ENCODE measurements at places on chromosomes 6 and 20.

- no peak for DNase-seq
Observed at GRCh38 chr20:37922016-37922415, 19.1 kb downstream of the VSTM2L start.

- DNase-seq: no peak
Observed at GRCh38 chr20:47782076-47782475, 3.2 kb downstream of the SULF2 start.

DNA sequence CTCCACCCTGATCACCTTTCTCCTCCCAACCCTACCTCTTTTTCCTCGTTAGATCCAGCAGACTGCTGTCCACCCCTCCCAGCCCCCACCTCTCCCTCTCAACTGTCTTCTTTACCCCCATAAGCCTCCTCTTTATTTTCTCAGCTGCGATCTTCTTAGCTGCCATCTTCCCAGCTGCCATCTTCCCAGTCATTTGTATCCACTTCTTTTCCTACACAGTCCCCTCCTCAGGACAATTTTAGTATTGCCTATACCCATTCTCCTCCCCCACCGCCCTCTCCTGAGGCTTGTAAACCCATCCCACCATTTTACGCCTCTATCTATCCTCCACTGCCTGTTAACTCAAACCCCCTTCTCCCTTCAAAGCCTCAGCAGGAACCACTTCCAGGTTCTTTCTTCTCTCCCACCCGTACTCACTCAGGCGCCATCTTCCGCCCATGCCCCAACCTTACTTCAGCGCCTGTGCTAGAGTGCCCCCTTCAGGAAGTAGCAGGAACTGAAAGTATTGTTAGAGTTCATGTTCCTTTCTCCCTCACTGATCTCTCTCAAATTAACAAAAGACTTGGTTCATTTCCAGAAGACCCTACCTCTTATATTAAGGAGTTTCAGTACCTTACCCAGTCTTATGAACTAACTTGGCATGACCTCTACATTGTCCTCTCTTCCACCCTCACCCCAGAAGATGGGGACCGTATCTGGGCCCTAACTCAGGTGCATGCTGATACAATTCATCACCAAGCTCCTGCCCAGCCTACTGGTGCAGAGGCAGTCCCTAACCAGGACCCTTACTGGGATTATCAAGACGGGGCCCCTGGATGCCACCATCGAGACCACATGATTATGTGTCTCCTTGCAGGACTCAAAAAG lies 236.0 kb downstream of the ADGRG6 start:
- DNase-seq: no peak

DNA sequence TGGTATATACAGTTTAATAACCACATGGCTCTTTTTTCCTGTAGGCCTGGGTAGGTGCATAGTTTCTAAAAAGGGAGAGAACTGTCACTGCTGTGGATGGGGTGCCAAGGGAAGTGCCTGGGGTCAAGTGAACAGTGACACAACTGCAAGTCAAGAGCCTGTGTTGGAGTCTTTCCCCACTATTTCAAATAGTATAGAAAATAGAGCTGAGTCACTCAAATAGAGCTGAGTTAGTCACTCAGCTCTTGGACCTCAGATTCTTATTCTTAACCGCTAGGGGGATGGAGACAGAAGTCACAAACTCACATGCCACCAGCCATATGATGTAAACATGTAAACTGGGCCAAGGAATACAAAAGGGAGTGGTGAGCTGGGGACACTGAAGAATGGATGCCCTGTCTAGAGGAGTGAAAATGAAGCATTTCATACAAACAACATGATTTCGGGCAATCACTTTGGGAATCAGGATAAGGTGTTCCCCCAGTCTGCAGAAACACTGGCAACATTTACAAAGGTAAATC lies 2.1 kb downstream of the NQO2 start:
- peak; percentile 72 for DNase-seq

- DNase-seq: no peak
Observed at GRCh38 chr20:41047975-41048305, 19.3 kb downstream of the TOP1 start.

- no peak for DNase-seq
Observed at GRCh38 chr20:40702504-40702903, 13.5 kb upstream of the MAFB start.

- DNase-seq: no peak
Observed at GRCh38 chr6:149061930-149062329, 255.6 kb upstream of the TAB2 start.

GRCh38 chr20:41095110-41095969 lies 42.0 kb upstream of the PLCG1 start:
- DNase-seq: peak; percentile 70

DNA sequence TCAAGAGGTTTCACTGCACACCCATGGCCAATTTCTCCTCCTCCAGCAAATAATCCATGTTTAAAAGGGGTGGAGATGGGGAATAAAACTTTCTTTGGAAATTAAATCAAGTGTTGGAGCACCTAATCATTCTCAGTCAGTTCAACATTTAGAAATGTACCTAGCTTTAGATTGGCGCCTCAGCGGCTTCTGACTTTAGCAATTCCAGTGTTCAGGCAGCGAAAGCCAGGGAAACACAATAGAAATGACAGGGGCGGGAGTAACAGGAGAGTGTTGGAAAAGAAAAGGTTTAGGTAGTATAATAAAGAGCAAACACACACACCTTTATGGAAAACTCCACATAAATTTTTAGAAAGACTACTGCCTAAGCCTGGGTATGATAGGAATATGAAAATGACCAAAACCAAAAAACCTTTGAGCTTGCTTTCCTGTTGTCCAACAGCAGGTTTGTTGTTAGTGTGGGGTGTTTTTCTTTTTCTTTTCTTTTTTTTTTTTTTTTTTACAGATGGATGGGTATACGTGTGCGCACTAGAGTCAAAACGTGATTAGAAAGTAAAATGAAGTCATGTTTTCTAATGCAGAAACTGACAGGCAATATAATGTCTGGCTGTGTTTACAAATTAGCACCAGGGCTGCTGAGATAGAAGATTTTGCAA lies 7.7 kb downstream of the TFAP2A start:
- no peak for DNase-seq

Measured in CD4-positive, alpha-beta T cell treated with Interferon alpha-2 for 1 hour (primary cell).